ENCODE measurements at places on chromosomes 7 and 10. TPM values are rescaled to one million over a fixed set of nuclear protein-coding genes. Genes with fewer than 3 reads are reported as not detected.

- DNase-seq, result no peak
These were observed 100.6 kb downstream of the BAMBI start for GRCh38 chr10:28777911-28778310.

HOXA7 gene
- total RNA-seq, result 1.5 TPM

DNA sequence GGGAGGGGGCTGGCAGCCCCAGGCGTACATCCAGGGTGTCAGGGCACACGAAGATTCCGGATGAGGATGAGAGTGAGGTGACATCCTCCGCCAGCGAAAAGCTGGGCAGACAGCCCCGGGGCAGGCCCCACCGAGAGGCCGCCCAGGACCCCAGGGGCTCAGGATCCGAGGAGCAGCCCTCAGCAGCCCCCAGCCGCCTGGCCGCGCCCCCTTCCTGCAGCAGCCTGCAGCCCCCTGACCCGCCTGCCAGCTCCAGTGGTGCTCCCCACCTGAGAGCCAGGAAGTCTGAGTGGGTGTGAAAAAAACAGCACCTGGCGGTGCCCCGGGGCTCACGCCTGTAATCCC lies 3.2 kb downstream of the GJD4 start:
- no peak for DNase-seq

DNA sequence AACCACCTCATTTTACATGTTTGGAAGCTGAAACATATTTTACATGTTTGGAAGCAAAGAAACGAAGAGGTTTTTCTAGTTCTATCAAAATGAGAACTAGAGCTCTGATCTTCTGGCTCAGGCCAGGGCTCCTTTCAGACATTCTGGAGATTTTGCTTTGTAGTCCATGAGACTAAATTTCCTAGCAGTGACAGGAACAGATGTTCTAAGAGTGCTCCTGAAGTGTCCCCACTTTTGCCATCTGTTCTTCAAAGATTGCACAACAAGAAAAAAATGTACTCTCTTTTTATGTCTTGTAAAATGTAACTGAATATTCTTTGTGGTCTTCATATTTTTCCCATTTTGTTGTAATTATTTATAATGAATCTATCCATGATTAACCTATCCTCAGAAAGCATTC lies 196.4 kb upstream of the PCLO start:
- DNase-seq, result no peak

- DNase-seq, result no peak
These were observed 88.6 kb downstream of the RNF216 start for GRCh38 chr7:5692845-5693278.

ZNF365 gene
- not detected for total RNA-seq

RADIL gene
- 2.0 TPM for total RNA-seq

DNA sequence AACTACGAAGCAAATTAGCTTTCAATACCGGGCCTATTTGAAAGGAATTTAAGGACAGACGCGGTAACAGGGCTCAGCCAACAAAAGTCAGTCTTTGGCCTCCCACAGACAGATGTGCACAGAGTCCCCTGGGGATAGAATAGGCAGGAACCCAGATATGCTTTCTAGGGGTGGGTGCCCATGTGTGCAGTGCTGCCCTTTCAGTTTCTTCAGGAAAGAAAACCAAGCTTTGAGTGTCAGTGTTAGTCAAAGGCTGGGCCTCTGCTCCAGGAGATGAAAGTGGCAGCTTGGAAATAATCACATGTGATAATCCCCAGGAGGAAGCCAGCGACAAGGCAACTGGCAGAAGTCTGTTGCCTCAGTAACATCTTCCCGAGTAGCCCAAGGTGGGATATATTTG lies 43.8 kb upstream of the CSTF2T start:
- DNase-seq, result no peak

GRCh38 chr10:16865766-16866165 lies 48.5 kb upstream of the RSU1 start:
- DNase-seq, result no peak

GRCh38 chr10:119233123-119233820 lies 25.9 kb downstream of the GRK5 start:
- no peak for DNase-seq

DNA sequence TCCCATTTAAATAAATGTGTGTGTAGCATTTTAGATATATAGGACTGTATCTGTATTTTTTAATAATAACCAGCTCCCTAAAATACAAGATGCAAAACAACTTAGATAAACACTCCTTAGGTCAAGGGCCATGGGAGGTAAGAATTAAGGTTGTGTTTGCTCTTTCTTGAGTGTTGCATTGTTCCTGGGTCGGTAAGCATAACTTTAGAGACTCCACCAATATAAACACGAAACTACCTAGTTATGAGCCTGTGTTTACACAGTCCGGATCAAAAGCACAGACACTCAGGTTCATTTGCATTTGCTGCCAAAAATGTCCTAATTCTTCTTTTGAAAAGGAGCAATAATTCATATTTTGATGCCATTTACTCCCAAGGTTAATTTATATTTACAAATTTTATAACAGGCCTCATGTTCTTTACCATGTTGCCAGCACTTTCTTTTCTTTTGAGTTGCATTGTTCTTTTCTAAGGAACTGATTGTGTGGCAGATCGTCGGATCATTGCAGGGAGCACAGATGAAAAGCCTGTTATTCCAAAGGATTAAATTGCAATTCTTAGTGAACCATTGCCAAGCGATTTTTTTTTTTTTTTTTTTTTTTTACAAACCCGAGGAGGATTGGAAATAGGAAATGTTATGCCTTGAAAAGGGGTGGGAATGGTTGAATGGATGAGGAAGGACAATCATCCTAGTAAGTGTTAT lies 45.8 kb upstream of the GLCCI1 start:
- no peak for DNase-seq

PPP1R17 gene
- 0.96 TPM for total RNA-seq

BAMBI gene
- 35.4 TPM for total RNA-seq

PVRIG gene
- not detected for total RNA-seq

Measured in progenitor cell of endocrine pancreas (in vitro differentiated cells).